ENCODE measurements at places on chromosomes 12 and 14.

DNA sequence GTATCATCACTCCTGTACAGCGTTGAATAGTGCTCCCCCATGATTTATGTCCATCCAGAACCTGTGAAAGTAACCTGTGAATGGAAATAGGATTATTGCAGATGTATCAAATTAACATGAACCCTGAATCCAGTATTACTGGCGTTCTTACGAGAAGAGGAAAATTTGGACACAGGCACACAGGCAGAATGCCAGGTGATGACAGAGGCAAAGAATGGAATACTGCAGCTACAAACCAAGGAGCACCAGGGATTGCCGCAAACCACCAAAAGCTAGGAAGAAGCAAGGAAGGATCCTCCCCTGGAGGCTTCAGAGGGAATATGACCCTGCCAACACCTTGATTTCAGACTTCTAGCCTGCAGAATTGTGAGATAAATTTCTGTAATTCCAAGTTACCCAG is 113.5 kb upstream of the EGLN3 start:
- no peak for DNase-seq

GRCh38 chr14:75880512-75880911 is 101.3 kb downstream of the TGFB3 start:
- DNase-seq, result no peak

- DNase-seq, result no peak
Observed at GRCh38 chr12:6273205-6273540, 37.3 kb upstream of the PLEKHG6 start.

DNA sequence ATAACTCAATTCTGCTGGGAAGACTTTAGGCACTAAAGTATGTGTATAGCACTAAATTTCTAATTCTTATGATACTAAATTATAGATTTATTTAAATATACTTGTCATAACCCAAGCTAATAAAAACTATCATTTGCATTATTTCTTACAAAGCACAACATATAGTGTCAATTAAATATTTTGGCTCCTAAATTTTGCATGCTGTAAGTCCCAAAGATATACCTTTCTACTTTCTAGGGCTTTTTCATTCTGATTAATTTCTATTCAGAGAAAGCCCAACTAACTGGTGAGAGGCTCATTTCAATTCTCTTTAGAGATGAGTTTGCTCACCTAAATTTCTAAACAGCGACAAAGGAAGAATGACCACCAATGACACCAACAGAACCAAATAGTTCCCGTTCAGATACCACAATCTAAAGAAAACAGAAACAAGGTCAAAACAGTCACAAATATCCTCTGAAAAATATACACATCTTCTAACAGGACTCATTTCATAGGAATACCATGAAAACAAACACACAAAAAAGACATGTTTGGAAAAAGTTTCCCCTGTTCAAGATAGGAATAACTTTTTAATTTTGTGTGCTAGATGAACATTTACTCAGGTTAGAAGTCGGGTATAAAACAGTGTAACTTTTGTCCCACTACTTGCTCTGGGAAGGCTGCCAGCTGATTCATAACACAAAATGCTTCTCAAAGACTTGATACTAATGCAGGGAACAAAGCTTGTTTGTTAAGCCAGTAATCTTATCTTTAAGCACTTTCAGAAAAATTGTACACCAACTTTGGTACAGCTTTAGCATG is 7.6 kb downstream of the SLC38A2 start:
- DNase-seq, result no peak

- DNase-seq, result no peak
Observed at GRCh38 chr14:56666294-56666693, 86.7 kb downstream of the TMEM260 start.

- no peak for DNase-seq
Observed at GRCh38 chr12:58640314-58640713, 280.0 kb downstream of the LRIG3 start.

- no peak for DNase-seq
Observed at GRCh38 chr14:79056879-79057278, 886.7 kb downstream of the NRXN3 start.

DNA sequence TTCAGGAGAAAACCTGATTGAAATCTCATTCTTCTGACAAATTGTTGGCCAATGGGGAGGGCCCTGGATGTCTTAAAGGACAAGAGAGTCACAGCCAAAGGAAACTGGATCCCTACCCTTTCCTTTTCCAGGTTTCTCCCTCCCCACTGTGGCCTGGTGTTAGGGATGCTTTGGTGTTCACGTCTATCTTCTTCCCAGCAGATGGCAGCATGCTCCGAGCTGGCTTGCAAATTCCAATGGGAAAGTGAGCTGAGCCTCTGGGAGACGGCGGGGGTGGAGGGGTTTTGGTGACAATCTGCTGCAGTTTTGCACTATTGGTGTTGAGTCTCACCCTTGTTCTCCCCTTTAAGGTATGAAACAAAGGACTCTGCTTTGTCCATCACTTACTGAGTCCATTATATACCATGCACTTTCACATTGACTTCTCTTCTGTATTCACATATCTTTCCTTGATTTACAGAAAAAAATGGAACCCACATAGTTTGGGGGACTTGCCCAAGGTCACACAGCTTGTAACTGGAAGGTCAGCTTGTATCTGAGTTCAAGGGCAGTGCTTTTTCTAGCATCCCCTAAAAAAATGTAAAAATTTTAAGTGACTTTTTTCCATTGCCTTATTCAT is 39.3 kb downstream of the CCDC177 start:
- DNase-seq, result peak; percentile 43

DNA sequence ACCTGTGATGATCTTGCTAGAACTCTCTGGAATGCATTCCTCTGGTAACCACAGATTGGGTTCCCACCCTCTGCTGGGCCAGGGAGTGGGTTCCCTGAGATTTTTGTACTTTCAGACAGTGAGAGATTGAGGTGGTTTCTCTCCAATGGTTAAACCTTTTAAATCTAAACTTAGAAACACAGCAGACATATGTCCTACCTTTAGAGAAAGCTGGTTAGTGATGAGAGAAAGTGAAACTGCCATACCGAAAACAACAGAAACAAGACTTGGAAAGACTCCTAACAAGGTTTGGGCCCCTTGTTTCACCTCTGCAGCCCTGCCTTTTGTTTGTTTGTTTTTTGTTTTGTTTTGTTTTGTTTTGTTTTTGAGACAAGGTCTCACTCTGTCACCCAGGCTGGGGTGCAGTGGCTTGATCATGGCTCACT is 9.7 kb upstream of the SGPP1 start:
- DNase-seq, result no peak

DNA sequence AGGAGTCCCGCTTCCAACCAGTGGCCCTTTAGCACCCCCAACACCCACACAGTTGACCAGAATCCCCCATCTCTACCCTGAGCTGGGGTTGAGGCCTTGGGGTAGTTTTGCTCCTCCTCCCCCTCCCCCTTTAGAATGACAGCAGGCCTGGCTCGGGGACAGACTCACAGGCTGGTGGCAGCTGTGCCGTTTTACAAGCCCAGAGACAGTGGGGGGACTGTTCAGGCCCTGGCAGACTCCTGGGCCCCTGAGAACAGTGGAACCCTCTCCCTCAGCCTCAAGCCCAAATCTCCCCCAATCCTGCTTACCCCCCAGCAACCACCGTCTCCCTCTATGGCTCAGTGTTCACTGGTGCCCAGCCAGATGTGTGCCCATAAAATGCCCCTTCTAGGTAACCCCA is 10.1 kb downstream of the TMEM119 start:
- DNase-seq, result no peak

DNA sequence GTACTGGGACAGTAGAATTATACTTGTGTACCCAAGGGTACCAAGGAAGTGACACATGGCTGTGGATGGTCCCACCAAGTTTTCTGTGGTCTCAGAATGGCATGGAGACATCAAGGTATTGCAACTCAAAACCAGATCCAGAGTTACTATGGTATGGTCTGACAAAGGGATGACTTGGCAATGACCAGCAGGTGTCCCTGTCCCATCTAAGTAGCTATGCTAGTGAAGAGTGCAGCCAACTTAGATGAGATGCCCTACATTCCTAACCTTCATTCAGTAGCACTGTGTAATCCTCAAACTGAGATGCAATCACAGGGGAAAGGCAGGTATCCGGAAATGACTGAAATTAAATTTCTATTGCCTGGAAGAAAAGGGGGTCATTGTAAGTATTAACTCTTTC is 188.7 kb upstream of the TMEM260 start:
- no peak for DNase-seq

GRCh38 chr12:111581434-111582132 is 17.5 kb downstream of the ATXN2 start:
- DNase-seq, result no peak
